ENCODE measurements at places on chromosomes 2 and 18.

DNA sequence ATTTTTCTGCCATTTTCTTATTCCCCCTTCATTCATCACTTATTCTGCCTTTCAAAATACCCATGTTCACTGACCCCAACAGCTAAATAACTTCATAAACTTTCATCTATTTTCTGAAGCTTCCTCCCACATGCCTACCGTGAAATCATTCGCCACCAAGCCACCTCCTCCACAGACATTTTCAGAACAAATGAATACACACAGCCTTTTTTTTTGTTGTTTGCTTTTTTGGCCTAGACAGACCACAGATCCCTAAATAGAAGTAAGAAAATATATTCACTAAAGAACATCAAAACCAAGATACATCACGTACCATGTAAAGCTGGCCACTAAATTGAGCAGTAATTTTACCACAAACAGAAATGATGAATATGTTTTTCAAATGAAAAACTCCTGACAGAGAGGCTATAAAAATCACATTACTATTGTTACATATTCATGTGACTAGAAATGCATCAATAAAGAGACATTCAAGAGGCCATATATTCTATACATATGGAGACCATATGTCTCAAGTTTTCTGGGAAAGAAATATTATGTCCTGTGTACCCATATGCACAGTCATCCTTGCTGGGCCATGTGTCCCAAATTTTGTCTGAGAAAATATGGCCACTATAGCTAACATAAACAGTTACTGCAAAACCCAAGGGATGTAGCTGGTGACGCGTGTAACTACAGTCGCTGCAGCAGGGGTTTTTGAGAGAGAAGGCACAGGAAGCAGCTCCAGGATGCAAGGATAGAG, 200.3 kb downstream of the FBXO15 start:
- DNase-seq = no peak

- DNase-seq = no peak
Measured at GRCh38 chr18:34647251-34647650, 62.8 kb upstream of the DTNA start.

DNA sequence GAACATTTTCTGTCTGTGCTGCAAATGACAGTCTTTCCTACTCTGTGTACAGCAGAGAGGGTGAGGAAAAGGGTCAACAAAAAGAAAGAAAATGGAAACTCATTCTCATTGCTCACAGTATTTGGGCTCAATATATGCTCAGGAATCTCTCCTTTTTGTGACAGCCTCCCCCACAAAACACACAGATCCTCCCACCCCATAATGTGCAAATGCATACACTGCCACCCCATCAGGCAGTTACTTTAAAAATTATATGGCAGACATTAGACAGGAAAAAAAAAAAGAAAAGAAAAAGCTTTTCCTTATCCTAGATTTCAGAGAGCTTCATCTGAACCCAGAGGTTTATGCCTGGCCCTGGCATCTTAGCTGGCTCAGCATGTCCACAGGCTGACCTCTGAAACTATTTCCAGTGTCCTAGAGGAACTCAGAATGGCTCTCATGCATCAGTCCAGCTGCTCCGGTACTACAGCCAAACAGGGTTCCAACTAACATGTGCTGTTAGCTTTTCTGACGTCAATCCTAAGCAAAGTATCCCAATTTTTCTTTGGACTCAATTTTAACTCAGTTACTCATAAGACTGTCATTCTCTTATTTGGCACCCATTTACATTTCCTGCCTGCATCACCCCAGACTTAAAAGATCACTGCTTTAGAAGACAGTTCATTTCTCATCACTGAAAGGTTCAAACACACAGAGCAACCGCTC, 105.9 kb downstream of the RBMS1 start:
- no peak for DNase-seq

DNA sequence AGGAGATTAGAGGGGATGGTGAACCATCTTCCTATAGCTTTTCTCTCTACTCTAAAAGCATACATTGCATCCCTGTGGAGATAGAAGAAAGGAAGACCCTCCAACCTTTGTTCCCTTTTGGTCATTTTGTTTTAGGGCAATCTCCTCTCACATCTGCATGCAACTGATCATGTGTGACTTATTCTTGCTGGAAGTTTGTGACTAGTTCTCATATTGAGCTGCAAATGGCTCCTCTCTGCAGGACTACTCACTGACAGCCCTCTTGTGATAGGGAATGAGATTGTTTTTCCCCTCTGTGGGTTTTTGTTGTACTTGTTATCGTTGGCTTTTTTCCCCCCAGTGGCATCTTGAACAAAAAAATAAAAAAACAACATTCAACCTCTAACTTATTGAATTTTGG, 416.0 kb upstream of the CNTNAP5 start:
- DNase-seq = no peak

DNA sequence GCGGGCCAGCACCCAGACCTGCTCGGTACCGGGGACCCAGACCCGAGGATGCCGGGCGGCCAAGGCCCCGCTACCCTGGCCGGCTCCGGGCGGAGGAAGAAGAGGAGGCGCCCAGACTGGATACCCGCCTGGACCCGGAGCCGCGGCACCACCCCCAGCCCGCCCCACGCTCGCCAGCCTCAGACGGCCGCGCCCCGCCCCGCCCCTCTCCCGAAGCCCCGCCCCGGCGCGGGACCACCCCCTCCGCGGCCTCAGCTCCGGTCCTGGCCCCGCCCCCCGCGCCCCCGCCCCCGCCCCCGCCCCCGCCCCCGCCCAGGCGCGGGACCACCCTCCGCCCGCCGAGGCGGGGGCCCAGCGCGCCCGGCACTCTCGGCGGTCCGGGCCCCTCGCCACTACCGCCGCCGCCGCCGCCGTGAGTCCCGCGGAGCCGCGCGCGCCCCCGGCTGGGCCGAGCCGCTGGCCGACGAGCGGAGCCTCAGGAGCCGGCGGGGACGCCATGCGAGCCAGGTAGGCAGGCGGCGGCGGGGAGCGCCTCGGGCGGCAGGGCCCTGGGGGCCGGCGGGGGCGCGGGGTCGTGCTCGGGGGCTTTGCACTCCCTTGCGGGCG, at the start of gene SH3BP4:
Gene SH3BP4 (plus strand): TSS at position 354 of the 606 bp plus-strand sequence. CDS start 82,986 bp downstream, outside the sequence.
- DNase-seq = peak; percentile 24

GRCh38 chr2:129478902-129479517, 500.5 kb upstream of the RAB6C start:
- DNase-seq = no peak

- DNase-seq = peak; percentile 7
Measured at GRCh38 chr2:5392658-5393057, 299.5 kb upstream of the SOX11 start.

DNA sequence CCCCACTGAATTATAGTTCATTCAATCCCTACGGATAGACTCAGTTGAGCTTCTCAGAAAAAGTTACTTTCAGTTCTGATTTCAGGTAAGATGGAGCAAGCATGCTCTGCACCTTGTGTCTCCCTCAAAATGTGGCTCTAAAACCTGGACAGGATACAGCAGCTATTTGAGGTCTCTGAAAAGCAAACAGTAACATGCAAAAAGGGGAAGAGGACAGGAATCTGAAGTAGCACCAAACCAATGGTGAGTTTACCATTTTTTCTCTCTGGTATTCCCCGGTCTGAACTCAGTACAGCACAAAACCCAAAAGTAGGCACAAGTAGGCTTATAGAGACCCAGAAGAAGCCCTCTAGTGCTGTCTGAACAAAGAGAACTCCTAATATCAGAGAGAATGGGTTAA, 34.1 kb downstream of the LANCL1 start:
- no peak for DNase-seq
